ENCODE measurements at places on chromosomes 6 and 20. TPM values are rescaled to one million over a fixed set of nuclear protein-coding genes. Genes with fewer than 3 reads are reported as not detected.
A peak's percentile ranks its signal among the peaks of the same experiment; 100 is the strongest.

EPHA7 gene
- total RNA-seq, result 0.57 TPM

LGSN gene
- not detected for total RNA-seq

LST1 gene
- total RNA-seq, result 1.6 TPM

DPPA5 gene
- not detected for total RNA-seq

RSPO3 gene
- not detected for total RNA-seq

SCGN gene
- not detected for total RNA-seq

SPEF1 gene
- total RNA-seq, result 2.6 TPM

DNA sequence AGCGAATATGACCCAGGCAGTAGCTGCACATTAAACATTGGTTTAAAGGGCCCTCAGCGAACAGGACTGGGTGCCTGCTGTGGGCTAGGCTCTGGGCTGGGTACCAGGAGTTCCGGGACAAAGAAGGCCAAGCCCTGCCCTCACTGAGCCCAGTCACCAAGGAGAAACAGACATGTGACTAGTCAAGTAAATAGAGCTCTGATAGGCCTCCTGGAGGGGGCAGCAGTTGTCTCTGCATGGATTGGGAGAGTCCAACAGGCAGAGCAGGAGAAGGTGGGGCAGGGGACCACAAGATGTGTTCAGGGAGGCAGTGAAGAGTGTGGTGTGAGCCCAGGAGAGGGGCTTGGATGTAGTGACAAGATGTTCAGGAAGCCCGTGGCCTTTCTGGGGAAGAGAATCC is 3.1 kb downstream of the HM13 start:
- DNase-seq, result peak; percentile 56

All from PC-9 (cell line).